ENCODE measurements at places on chromosomes 2 and 18.

GRCh38 chr2:177246000-177246399 is 18.5 kb downstream of the NFE2L2 start:
- no peak for DNase-seq

GRCh38 chr2:58494071-58494501 is 253.0 kb upstream of the FANCL start:
- DNase-seq: no peak

GRCh38 chr2:168691221-168691620 is 111.2 kb upstream of the NOSTRIN start:
- DNase-seq: no peak

DNA sequence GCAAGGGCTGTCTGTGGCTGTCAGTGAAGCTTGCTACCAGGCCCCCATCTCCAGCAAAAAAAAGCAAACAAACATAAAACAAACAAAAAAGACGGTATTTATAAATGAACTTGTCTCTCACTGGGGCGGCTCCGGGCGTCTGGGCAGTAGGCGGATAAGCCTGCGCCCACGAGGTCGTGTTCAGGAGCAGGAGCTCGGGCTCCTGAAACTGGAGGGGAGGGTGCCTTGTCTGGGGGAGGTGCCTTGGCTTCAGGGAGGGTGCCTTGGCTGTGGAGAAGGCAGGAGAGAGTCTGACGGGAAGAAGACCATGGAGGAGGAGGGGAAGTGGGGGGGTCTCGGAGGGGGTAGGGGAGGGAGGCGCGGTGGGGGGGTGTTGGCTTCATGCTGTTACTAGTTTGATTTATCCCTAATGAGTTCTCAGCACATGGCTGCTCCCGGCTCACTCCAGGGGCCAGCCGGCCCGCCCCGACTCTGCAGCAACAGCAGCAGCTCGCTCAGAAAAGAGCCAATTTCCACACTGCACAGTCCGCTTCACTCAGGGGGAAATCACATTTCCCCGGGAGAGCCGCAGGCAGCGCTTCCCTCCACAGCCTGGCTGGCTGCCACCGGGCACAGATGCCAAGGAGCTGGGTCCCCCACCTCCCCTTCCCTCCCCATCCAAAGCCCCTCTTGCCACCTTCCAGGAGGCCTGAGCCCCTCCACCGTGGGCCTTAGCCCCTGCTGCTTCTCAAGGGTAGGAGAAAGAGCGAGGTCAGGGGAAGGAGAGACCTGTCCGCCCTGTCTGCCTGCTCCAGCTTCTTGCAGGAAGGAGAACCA is 38.7 kb downstream of the PSD4 start:
- no peak for DNase-seq

GRCh38 chr18:35710581-35710980 is 129.0 kb downstream of the GALNT1 start:
- DNase-seq: no peak

- DNase-seq: no peak
Observed at GRCh38 chr18:61666876-61667590, 225.8 kb downstream of the RNF152 start.

GRCh38 chr2:45043174-45043573 is 33.9 kb upstream of the SIX2 start:
- no peak for DNase-seq

- no peak for DNase-seq
Observed at GRCh38 chr2:100422320-100423055, 5.0 kb upstream of the CHST10 start.

DNA sequence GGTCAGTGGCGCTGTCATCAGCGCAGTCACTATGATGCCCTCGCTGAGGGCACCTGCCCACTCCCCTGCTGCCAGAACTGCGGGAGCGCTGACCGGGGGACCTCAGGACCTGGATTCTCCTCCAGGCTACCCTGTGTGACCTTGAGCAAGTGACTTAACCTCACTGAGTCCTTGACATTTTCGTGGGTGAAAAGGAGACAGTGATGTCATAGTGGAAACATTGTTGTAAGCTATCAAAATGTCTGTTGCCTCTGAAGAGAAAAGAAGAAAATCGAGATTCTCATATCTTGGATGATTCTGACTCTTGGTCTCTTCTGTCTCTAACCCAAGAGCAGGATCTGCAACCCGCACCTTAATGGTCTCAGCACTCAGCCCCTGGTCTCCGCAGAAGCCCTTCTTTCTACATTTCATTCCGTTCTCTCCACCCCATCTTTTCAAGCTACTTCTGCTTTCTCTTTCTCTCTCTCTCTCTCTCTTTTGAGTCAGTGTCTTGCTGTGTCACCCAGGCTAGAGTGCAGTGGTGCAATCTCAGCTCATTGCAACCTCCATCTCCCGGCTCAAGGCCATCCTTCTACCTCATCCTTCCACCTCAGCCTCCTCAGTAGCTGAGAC is 978 bp upstream of the TUBA4A start:
- peak; percentile 68 for DNase-seq

DNA sequence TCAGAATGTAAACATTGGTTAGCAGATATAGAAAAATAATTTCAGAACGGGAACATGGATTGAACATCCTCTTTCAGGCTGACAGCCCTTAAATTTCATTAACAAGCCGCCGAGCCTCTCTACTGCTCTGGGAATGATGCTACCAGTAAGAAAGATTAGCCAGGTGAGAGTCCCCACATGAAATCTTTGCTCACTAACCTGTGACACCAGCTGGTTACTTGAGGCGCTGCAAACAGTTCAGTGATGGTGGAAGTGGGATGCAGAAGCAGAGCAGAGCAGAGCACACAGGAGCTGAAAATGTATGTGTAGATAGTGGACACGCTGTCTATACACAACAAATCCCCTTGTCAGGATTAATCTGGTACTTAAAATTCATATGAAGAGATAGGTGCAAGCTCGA is 721.1 kb downstream of the DPP10 start:
- no peak for DNase-seq

DNA sequence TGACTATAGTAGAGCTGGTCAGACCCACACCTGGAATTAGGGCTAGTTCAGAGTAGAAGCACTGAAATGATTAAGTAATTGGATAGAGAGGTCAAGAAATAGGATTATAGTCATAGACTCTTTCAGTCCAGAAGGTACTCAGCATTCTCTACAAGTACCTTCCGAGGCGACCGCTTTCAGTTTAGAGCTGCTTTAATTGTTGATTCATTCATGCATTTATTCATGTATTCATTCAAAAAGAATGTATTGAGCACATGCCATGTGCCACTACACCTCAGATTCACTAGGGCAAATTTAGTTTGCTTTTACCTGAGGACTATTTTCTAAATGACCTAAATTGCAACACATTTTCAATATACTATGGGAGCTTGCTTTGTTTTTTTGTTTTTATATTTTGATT is 48.7 kb downstream of the CRIM1 start:
- no peak for DNase-seq

DNA sequence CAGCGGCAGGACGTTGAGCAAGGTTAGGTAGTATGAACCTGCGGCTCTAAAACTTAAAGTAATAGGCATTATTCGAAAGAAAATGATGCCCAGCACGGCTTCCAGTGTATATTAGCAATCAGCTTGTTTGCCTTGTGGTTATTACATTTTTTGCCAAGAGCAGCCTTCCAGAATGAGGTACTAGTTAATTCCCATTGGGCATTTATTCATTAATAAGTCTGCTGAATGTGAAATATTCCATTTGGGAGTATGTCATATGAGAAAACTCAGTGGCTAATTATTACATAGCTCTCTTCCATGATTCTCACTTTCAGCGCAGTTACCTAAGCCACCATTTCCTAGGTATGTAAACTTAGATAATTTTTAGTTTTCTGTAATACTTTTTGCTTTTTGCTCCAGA is 12.9 kb downstream of the CRIM1 start:
- no peak for DNase-seq

- no peak for DNase-seq
Observed at GRCh38 chr18:7336623-7337022, 105.7 kb downstream of the LRRC30 start.

- DNase-seq: no peak
Observed at GRCh38 chr2:186862869-186863709, 14.1 kb upstream of the ZSWIM2 start.

GRCh38 chr2:23292024-23292423 is 93.0 kb upstream of the KLHL29 start:
- no peak for DNase-seq

- no peak for DNase-seq
Observed at GRCh38 chr18:43276491-43276890, 799 bp downstream of the SYT4 start.

DNA sequence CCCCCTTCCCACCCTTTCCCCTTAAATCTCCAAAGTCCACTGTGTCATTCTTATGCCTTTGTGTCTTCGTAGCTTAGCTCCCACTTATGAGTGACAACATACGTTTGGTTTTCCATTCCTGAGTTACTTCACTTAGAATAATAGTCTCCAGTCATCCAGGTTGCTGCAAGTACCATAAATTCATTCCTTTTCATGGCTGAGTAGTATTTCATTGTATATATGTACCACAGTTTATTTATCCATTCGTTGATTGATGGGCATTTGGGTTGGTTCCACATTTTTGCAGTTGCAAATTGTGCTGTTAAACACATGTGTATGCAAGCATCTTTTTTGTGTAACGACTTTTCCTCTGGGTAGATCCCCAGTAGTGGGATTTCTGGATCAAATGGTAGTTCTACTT is 14.5 kb upstream of the ZNF638 start:
- no peak for DNase-seq

GRCh38 chr2:106138543-106139237 is 55.4 kb downstream of the UXS1 start:
- no peak for DNase-seq

DNA sequence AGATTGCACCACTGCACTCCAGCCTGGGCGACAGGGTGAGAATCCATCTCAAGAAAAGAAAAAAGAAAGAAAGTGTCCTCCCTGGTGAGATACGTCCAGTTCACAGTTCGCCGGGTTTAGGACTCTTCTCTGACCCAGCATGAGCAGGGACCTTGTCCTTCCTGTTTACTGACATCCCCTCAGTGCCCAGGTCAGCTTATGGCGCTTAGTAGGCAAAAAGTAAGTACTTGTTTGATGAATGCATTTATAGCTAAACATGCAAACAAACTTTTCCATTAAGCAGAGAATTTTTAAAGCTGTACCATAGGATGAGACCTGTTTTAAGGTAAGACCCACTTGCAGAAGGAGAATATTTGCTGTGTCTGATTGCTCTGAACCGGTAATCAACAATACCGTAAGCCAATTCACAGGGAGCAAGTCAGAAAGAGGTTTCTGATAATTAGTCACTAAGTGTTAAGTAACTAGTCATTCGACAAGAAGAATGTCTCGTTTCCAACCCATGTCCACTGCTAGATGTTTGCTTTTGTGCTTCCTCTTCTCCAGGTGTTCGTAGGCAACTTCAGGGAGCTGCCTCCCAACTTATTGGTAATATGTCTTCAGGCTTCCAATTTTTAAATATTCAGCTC is 40.0 kb downstream of the MOGAT1 start:
- no peak for DNase-seq

DNA sequence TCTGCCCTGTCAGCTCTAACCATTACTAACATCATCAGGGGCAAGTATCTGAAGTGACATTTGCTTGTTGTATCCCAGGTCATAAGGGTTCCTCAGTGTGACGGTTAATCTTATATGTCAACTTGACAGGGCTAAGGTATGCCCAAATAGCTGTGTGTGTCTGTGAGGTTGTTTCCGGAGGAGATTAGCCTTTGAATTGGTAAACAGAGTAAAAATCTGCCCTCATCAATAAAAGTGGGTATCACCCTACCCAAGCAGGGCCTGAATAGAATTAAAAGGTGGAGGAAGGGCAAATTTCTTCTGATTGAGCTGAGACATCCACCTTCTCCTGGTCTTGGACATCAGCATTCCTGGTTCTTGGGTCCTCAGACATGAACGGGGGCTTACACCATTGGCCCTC is 12.8 kb upstream of the TGFA start:
- DNase-seq: no peak

- no peak for DNase-seq
Observed at GRCh38 chr18:60543646-60544045, 171.1 kb upstream of the MC4R start.

DNA sequence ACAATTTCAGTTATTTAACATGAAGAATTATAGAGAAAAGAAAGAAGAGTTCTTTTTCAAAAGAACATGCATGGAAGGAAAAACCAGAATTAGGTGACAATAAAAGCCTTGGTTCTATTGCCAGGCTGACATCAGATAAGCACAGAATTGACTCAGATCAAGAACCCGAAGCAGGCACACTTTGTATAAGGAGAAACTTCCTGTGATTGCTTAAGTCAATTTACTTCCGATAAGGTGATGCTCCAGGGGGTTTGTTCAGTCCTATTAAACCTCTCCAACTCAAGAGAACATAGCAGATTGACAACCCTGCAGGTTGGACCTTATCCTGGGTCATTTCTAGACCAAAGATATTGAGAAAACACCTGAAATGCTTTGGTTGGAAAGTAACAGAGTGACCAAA is 31.4 kb downstream of the GAREM1 start:
- DNase-seq: no peak

DNA sequence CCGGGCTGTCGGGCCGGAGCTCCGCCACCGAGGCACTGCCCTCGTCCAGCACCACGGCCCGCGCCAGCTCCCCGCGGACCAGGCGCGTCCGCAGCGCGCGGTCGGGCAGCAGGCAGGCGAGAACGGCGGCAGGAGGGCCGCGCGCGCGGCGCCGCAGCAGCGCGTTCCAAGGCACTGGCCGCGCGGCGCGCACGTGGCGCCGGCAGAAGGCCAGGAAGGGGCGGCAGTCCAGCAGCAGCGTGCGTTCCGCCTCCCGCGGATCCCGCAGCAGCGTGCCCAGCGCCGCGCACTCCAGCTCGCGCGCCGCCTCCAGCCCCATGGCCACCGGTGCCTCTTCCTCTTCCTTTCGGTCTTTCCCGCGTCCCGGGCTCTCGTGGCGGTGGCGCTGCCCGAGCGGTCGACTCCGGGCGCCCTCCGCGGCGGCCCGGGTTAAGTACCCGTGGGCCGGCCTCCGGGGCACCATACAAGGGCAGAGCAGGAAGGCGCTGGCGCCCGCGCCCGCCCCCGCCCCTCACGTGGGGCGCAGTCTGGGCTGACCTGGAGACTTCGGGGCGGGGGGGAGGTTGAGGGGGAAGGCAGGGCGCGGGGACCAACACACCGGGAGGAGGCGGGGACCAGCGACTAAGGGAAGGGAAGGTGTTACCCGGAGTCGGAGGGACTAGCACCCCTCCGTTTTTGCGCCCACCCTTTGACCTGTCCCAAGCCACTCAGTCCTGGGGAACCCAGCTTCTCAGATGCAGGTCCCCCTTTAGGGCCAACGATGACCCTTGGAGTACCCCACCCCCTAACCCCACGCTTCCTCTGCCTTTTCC is at the start of gene DUSP2:
DUSP2 (minus strand) TSS at position 405 of the 812 bp plus-strand sequence; CDS start at position 319, 86 bp downstream.
- peak; percentile 91 for DNase-seq

DNA sequence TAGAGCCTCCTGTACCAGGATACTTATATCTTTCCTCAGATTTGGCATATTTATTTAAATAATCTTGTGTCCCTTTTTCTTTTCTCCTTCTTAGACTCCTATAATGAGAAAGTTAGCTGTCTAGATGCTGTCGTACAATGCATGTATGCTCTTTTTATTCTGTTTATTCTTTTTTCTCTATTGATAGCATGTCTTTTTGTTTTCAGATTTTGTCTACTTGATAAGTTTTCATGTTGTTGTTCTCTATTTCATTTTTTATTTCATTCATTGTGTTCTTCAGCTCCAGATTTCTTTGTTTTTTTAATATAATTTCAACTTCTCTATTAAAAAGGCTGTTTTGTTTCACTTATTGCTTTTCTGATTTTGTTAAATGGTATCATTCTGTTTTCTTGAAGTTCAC is 674.3 kb upstream of the POU3F3 start:
- no peak for DNase-seq

GRCh38 chr2:126655051-126655450 is 907 bp upstream of the GYPC start:
- no peak for DNase-seq

- no peak for DNase-seq
Observed at GRCh38 chr2:114400890-114401289, 41.6 kb upstream of the DPP10 start.
